ENCODE measurements at places on chromosomes 4 and X.

GRCh38 chrX:1281521-1281920 is 12.9 kb downstream of the CSF2RA start:
- no peak for DNase-seq

GRCh38 chr4:74821541-74821940 is 27.2 kb upstream of the BTC start:
- DNase-seq = no peak

- no peak for DNase-seq
These were observed 22.9 kb upstream of the GABRQ start for GRCh38 chrX:152614791-152615190.

DNA sequence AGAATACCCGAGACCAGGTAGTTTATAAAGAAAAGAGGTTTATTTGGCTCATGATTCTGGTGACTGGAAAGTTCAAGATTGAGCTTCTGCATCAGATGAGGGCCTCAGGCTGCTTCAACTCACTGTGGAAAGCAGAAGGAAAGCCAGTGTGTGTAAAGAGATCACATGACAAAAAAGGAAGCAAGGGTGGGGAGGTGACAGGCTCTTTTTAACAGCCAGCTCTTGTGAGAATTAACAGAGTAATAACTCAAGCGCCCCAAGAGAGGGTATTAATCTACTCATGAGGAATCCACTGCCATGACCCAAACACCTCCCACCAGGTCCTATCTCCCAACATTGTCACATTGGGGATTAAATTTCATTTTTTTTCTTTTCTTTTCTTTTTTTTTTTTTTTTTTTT is 6.3 kb upstream of the YIPF6 start:
- DNase-seq = no peak

DNA sequence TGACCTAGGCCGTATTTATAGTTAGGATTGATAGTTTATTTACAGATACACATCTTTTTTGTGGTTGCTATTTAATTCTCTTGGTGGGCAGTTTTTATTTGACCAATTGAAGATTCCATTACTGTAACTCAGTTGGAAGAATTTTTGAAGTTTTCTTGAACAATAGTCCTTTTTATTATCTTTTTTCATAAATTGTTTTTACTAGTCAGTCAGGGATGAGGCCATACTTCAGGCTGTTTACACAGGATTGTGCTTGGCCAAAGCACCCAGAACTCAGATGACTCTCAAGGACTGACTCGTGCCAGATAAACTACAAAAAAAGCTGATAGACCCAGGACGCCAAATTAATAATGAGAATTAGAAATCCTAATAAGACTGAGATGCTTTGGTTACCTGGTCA is 7.0 kb downstream of the HERC3 start:
- no peak for DNase-seq

- DNase-seq = no peak
These were observed 208.8 kb upstream of the VEGFC start for GRCh38 chr4:177001271-177002175.

Data from GM12864 (cell line).